ENCODE measurements at places on chromosomes 6 and 20.

GRCh38 chr6:75824160-75824559, 75.1 kb downstream of the MYO6 start:
- DNase-seq = no peak

GRCh38 chr6:56292505-56293181, 45.3 kb upstream of the COL21A1 start:
- DNase-seq = peak; percentile 63

- no peak for DNase-seq
These were observed 9.4 kb upstream of the ADTRP start for GRCh38 chr6:11788043-11788442.

DNA sequence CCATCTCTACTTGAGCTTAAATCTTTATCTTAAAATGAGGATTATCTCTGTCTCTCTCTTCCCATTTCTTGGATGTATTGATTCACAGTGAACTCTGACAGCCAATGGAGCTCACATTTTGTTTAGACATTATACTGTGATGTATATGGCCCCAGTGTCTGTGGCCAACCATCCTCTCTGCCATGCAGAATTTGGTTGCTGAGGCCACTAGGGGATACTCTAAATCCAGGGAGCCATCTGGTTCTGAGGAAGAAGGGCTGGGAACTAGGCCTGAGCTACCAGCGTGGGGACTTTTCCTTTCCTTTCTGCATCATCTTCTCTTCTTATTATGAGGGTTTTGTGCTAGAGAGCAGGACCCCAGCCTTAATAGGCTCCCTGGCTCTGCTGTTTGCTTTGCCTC, 59.1 kb upstream of the RIPOR2 start:
- no peak for DNase-seq

- peak; percentile 49 for DNase-seq
These were observed 722 bp downstream of the ISM1 start for GRCh38 chr20:13221673-13222318.

DNA sequence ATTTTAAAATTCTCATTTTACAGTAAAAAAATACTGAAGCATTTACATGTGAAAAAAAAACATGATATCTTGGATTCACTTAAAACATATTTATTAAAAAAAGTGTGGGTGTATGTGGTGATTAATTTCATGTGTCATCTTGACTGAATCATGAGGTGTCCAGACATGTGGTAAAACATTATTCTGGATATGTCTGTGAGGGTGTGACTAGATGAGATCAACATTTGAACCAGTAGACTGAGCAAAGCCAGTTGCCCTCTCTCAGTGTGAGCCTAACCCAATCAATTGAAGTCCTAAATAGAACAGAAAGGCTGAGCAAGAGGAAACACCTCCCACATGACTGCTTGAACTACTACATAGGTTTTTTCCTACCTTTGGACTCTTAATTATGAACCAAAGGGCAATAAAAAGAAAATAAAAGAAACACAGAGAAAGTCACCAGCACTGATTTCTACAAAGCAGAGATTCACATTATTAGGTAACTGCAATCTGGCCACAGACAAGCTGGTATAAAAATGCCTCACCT, 90.5 kb upstream of the VGLL2 start:
- no peak for DNase-seq

GRCh38 chr6:53273370-53273769, 75.4 kb downstream of the ELOVL5 start:
- DNase-seq = no peak

DNA sequence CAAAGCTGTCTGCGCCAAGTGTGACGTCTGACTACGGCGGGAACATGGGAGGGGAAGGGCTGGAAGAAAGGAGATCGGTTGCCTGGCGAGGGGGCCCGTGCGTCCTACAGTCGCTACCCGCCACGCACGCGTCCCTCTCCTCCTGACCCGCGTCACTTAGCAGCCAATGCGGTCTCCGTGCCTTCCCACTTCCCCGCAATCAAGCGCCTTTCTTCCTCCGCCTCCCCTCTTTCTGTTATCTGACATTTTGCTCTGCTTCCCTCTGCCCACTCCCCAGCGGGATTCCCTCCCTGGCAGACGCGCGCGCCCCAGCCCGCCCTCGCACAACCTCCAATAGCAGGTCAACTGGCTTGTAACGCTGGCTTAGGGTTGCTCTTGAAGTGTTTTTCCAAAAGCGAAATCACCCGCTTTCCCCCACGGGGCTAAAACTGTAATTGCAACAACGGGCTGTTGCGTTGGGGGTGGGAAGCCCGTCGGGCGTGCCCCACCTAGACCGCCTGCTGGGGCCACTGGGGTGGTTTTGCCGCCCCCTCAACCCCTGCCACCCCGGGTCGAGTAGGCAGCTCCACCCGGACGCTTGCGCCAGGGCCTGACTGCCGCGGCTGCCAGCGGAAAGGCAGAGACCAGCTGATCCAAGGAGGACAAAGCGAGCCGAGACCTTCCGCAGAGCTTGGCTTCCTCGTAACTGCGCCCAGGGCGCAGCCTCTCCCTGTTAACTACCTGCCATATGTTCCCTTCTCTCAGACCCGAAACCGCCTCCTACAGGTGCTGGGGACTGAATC, 6.2 kb upstream of the SOX4 start:
- DNase-seq = peak; percentile 65

DNA sequence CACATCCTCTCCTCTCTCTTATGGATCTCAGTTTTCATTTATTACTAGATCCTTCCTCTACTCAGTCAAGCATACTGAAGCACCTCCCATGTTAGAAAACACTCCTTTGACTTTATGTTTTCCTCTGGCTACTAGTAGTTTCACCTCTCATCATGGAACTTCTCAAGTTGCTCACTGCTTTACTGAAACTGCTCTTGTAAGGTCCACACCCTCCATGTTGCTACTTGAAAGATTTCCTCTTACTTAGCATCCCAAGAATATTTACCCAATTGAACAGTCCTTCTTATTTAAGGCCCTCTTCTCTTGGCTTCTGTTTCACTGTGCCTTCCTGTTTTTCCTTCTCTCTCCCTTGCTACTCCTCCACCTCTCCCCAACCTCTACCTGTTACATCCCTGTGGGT, 230.3 kb downstream of the TBC1D7 start:
- no peak for DNase-seq

DNA sequence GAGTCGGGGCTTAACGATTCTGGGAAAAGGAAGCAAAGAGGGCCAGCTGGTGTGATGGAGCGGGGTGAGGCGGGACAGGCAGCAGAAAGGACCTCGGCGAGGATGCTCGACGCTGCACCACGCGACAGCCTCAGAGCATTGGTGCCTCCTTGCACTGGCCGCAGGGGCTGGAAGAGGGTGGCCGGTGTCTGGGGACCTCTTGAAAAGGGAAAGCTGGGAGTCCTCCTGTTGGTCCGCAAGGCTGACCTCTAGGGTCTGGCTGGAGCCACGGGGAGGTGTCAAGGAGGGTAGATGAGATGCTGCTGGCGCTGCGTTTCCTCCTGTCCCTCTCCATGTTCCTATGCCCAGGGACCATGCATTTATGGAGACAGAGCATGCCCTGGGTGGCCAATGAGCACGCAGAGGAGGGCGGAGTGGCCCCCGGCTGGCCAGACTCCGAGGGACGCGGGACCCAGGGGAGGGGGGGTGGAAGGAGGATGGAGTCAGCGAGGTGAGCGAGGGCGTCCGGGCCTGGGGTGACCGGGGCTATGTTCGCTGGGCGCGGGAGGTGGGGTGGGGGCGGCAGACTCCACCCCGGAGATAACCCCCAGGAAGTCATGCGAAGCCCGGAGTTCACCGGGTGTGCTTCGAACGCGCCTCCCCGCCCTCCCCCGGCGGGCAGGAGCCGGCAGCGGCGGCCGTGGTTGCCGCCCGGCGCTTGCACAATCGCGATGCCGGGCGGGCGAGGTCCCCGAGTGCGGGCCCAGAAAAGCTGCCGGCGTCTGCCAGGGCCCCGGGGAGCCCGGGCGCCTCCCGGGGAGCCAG, at the start of gene CYP24A1:
CYP24A1 (minus strand) TSS at position 334 of the 804 bp plus-strand sequence. CDS start 407 bp downstream, outside the sequence.
- DNase-seq = no peak

DNA sequence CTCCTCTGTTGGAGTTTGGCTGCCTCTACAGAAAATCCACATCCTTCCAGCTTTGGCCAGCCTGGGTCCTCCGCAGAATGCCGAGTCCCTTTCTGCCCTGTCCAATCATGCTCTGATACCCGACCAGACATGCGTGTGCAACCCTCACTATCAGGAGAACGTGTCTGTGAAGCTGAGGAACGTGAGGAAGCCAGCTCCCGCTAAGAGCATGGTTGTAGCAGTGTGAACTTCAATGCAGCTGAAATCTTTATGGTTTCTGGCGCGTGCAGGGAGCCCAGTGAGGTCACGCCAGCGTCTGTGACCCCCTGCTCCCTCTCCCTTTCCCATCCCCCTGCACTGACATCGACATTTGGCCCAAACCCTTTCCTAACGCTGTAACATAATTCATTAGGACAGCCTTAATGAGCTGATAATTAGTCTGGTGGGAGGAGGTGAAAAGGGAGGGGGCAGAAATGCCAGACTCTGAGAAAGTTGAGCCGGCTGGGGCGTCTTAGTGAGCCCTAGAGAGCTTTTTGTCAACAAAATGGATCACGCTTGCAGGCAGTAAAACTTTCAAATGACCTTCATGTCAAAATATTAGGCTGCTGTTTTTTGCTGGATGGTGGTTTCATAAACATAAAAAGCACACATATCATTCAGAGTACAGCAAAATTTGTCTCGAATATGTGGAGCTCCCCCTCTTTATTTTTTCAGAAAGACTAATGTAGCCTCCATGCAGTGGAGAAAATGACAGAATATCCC, 423.3 kb downstream of the QKI start:
- peak; percentile 37 for DNase-seq

GRCh38 chr6:3390698-3391097, 66.2 kb downstream of the SLC22A23 start:
- DNase-seq = peak; percentile 95

DNA sequence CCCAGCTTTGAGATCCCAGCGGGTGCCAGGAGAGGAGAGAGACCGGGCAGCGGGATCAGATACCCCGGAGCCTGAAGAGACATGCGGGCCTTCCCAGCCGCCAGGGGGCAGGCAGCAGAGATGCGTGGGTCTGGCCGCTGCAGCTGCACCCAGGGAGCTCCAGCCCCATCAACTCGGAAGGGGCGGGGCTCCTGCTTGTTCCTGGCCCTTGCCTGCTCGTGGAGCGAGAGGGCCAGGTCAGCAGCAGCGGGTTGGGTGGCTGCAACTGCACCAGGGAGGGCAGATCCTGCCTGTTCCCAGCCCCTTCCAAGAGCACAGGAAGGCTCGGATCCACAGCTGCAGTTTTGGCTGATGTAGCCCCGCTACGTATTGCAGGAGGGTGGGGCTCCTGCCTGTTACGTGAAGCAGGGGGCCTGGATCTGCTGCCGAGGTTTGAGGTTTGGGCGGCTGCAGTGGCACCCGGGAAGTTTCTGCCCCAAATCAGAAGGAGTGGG, 532.8 kb downstream of the RFPL4B start:
- DNase-seq = peak; percentile 31

DNA sequence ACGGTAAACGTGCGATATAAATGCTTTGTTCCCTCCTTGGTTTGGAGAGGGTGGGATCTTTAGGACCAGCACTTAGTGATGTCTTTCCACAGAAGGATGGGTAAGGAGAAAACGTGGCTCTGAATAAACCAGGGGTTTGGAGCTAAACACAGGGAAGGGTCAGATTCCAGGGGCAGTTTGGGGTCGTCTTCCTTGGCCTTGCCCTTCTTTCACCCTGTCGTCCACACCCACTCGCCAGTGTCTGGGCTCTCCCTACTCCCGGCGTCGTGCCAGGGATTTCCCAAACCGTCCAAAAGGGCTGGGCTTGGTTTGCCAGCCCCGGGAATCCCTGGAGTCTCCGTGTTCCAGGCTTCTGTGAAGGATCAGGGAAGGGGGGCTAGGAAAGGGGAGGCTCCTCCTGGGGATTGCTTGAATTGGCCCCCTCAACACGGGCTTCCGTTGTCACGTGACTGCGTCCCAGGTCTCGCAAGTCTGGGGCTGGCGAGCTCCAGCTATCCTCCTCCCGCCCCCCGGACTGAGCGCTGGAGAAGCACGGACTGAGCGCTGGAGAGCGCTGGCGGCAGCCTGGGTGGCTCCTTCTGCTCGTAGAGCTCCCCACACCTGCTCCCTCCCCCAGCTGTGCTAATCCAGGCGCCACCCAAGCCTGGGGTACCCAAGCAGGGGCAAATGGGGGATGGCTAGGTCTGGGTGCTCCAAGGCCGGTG, 9.4 kb upstream of the ARMC12 start:
- peak; percentile 73 for DNase-seq

GRCh38 chr6:75431379-75431778, 62.2 kb downstream of the FILIP1 start:
- no peak for DNase-seq

DNA sequence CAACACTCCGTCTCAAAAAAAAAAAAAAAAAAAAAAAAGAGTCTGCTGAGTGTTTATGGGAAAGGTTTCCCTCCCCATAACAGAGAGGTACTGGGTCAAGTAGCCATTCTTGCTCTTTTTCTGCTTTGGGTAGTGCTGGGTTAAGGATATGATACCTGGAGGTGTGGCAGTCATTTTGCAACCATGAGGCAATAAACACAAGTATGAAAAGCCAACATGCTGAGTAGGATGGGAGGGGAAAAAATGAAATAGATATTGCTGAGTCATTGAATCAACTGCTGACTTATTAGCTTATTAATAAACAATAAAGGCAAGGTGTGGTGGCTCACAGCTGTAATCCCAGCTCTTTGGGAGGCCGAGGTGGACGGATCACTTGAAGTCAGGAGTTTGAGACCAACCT, 2.3 kb upstream of the TOMM34 start:
- DNase-seq = no peak

GRCh38 chr6:49979584-49979983, 10.2 kb upstream of the DEFB113 start:
- no peak for DNase-seq

- DNase-seq = no peak
These were observed 397.3 kb upstream of the NRSN1 start for GRCh38 chr6:23728707-23729106.

DNA sequence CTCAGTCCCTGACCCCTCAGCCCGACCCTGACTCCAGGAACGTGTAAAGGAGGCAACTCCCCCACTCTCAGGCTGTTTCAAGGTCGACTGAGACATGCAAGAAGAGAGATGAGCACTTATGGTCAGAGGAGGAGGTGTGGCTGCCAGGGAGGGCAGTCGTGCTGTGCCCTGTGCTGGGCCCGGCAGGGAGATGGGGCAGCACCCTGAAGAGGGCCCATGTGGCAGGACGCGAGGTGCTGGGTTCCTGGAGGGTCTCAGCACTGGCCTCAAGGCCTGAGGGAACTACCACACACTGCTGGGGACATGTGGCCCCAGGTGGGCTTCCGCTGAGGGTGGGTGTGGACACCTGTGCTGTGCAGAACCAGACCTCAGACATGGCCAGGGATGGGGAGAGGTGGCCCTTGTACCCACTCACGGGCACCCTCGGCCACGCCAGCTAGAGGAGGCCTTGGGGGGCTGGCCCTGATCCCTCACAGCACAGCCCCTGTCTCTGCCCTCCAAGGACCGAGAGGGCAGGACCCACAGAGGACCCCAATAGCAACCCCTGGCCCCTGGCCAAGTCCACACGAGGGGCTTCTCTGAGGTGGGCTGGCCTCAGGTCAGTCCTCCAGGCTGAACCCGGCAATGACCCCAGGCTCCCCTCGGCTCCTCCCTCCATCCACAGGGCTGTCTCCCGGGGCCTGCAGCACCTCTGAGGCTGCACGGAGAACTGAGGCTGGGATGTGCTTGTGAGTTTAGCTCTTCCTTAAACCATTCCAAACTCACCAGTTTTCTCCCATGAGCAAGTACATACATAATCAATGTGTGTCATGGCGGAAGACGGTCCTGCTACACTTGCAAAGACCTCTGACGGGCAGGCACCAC, 8.7 kb downstream of the SLC2A4RG start:
- no peak for DNase-seq

GRCh38 chr6:151060766-151061531, 178.8 kb upstream of the AKAP12 start:
- DNase-seq = no peak

- no peak for DNase-seq
These were observed 19.8 kb upstream of the TGM3 start for GRCh38 chr20:2276015-2276414.

- DNase-seq = no peak
These were observed 47.5 kb downstream of the MDFI start for GRCh38 chr6:41685641-41686380.
